ENCODE measurements at places on chromosomes 16 and 17.

- DNase-seq: no peak
Measured at GRCh38 chr17:7606280-7606679, 8.4 kb downstream of the FXR2 start.

- DNase-seq: peak; percentile 29
Measured at GRCh38 chr17:80845069-80845862, 146.4 kb upstream of the CHMP6 start.

DNA sequence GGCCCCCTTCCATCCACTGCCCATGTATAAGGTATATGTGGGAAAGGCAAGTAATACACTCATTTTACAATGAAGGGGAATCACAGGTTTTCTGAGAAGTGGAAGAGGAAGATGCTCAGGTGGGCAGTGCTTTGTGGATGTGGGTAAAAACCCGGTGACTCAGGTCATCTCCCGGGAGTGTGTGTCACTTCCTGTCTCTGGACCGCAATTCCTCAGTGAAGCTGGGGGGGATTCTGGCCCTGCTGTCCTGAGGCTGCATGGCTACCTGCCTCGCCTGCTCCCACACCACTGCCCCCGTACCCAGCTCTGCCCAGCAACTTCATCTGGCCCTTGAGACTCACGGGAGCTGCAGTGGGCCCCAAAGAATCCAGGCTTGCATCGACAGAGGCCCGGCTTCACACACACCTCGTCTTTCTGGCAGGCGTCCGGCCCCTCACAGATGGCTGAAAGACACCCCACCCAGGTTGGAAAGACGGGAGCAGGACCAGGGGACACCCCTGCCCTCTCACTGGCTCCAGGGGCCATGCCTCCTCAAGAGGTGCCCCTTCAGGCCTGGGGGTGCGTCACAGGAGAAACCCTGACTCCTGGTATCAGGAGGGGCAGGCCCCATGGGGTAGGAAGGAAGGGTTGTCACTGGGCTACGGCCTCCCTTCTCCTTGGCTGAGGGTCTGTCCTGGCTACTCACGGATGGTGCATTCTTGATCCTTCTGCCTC lies 882 bp downstream of the SCARF1 start:
- DNase-seq: no peak

DNA sequence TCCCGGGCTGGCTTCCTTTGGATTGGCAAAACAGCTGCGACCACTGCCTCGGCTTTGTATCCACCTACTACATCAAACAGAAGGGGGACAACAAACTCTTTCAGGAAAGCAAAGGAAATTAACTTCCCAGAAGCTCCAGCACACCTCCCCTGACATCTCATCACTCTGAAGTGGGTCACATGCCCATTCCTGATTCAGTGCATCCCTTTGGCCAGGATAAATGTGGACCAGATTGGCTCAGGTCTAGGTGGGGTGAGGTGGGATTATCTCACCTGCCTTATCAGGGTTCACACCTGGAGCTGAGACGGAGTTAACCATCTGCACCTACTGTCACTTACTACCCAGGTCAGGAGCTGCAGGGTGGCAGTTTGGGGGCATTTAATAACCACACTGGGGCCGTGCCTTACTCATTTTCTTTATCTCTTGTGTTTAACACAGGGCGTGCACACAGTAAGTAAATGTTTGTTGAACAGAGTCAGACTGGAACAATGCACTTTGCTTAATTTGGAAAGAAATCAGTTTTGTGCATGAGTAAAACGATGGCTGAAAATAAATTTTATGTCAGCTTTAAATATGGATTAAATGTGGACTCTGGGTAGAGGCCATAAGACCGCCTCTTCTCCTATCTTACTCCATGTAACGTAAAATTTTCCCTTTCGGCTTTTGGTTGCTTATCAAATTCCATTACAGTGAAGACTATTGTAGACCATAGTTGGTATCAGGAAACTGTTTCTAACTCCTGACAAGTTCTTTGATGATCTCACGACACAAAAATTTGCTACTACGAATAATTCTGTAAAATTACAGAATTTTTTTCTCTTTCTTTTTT lies 36.0 kb downstream of the IQCK start:
- DNase-seq: no peak

Measured in dorsolateral prefrontal cortex (tissue), 122 donors.